Stimulated activated CD8-positive, alpha-beta memory T cell treated with anti-CD3 and anti-CD28 coated beads, Interleukin-7, amount 100 ng/mL, for 4 hours (primary cell): ENCODE measurements at places on chromosomes 2 and 18.

- no peak for DNase-seq
Observed at GRCh38 chr2:12684471-12684936, 32.2 kb upstream of the TRIB2 start.

DNA sequence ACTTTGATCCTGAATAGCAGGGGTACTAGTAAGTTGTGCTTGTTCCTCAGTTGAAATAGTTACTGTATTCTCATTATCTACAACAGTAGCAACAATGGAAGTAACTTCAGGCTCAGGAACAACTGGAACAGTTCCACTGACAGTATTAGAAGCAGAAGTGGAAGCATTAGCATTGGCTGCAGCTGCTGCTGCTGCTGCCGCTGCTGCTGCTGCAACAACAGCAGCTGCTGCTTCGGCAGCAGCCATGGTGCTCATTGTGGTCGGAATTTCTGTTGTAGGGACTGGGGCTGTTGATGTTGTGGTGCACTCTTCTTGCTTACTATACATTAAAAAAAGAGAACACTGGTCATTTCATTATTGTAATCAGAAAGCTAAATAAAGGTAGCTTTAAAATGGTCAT lies 40.8 kb downstream of the PRPF40A start:
- DNase-seq = no peak

GRCh38 chr2:54655046-54655809 lies 68.2 kb upstream of the EML6 start:
- no peak for DNase-seq

DNA sequence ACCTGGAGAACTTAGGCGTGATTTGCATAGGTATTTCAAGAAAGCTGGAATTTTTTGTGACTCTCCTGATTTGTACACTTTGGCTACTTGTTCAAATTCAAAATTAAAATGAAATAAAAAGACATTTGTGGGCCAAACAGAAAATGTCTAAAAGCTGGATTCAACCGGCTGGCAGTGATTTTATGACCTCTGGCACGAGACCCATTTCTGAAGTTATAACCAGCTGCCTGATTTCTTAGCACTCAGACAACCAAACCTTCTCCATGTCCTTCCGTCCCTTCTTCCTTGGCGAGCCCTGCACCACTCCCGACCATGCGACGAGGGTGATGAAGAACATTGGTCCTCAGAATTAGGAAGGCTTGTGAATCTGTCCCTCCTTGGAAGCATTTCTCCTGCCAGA lies 19.7 kb downstream of the PKDCC start:
- DNase-seq = no peak

DNA sequence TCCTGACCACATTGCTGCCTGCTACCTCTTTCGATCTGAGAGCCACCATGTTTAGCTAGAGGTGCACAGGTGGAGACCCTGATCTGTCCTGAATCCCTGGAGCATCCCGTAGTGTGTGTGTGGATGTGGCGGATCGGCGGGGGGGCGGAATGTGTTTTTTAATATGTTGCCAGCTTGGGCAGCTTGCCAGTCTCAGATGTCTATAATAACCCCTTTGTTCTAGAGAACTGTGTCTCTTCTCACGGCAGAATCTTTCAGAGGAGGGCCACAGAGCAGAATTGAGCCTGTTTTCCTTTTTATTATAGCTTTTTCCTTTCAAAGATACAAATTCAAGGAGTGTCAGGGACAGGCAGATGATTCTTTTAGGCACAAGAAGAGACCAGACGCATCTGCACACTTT lies 934.1 kb upstream of the KLHL29 start:
- no peak for DNase-seq

GRCh38 chr2:67479261-67479660 lies 82.1 kb downstream of the ETAA1 start:
- no peak for DNase-seq

DNA sequence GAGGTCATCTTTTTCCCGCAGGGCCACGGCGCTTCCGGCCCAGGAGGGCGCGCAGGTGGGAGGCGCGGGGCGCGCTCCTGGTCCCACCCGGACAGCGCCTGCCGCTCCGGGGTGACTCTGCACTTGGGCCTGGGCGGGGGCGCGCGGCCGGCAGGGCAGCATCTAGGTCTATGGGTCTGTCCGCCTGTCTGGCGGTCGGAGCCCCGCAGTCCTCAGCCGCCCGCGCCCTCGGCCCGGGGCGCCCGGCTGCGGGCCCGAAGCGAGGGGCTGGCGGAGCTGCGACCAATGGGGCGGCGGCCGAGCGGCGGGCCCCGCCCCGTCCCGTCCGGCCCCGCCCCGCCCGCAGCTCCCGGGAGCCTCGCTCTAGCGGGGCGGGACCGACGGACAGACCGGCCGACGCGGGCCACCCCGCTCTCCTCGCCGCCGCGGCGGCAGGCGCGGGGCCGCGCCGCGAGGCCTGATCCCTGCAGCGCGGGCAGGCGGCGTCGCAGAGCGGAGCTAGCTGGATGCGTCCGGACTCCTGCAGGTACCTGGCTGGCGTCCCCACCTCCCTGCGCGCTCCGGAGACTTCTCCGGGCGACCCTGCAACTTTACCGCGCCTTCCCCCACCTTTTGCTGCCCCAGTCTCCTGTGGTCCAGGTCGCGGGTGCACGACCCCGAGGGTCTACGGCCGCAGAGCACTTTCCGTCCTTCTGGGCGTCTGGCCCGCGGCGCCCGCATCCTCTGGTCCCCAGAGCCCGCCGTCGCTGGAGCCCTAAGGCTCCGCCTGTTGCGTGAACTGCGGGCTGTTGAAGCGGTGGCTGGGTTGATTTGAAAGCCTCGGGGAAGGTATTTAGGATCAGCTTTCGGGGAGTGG lies at the start of gene KCNS3:
Gene KCNS3 (plus strand): TSS at position 387 of the 856 bp plus-strand sequence. CDS start 52,342 bp downstream, outside the sequence.
- no peak for DNase-seq

DNA sequence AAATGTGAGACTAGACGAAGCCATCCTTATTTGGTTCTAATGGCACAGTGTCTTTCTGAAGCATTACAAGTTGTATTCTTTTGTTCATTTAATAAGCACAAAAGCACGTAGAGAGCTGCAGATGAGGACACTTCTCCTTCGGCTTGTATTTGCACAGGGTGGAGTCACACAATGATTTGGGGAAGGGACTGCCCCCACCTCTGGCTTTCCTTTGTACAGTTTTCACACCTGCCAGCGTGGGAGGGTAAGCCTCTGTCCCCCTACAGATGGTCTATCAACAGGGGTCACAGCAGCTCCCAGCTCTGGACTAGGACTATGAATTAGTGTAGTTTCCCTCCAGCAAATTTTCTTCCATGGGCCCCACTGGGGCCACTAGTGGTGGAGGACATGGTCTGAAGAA lies 108.2 kb upstream of the KLHL14 start:
- no peak for DNase-seq

- no peak for DNase-seq
Observed at GRCh38 chr2:52749764-52750163, 1017.8 kb upstream of the CHAC2 start.

- DNase-seq = no peak
Observed at GRCh38 chr2:1283020-1283801, 130.1 kb upstream of the TPO start.

DNA sequence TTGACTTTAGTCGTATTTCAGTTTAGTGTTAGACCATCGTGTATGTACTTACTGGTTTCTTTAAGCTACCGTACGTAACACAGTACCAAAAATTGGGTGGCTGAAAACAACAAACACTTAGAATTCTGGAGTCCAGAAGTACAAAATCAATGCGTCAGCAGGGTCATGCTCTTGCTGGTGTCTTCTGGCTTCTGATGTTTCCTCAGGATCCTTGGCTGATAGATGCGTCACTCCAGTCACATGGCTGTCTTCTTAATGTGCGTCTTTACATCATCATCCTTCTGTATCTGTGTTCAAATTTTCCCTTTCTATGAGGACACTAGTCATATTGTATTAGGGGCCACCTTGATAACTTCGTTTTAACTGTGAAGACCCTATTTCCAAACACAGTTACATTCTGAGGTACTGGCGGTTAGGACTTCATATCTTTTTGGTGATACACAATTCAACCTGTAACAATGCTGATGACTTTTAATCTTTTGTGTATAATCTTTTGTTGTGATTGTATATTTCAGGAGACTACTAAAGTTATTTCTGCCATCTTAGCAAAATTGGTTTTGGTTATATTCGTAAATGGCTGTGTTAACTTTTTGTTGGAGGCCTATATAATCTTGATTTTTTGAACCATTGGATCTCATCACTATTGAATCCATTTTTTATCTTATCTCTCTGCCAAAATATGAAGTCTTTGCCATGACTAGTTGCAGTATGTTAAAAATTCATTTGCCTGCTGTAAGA lies 25.4 kb downstream of the ACTR3 start:
- no peak for DNase-seq

DNA sequence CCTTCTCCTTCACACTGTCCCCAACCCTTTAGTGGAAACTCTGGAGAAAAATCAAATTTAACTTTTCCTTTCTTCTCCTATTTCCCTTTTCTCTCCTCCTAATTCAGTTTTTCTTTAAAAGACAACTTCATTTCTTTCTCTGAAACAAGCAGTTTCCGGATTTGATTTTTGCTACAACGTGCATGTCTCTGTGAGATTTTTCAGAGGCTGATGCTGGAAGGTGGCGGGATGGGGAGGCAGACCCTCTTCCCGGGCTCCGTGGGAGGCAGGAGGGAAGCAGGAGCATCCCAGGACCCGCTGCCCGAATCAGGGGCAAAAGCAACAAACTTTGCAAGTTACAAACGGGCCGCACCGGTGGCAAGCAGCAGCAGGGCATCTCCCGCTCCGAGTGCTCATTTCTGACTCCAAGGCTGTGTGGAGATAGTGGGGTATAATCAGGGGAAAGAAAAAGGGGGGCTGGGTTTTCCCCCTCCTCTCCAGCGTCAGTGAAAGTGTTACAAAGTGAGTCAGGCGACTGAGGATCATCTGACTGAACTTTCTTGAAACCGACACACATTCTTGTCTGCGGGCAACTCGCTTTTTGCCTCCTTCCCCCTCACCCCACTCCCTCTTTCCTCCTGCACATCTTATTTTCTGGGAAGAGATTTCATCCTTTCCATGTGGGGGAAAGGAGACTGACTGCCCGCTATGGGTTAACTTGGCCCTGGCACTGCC lies 6.4 kb downstream of the ZEB2 start:
- no peak for DNase-seq

GRCh38 chr18:47901624-47902362 lies 28.7 kb downstream of the SMAD2 start:
- DNase-seq = no peak

DNA sequence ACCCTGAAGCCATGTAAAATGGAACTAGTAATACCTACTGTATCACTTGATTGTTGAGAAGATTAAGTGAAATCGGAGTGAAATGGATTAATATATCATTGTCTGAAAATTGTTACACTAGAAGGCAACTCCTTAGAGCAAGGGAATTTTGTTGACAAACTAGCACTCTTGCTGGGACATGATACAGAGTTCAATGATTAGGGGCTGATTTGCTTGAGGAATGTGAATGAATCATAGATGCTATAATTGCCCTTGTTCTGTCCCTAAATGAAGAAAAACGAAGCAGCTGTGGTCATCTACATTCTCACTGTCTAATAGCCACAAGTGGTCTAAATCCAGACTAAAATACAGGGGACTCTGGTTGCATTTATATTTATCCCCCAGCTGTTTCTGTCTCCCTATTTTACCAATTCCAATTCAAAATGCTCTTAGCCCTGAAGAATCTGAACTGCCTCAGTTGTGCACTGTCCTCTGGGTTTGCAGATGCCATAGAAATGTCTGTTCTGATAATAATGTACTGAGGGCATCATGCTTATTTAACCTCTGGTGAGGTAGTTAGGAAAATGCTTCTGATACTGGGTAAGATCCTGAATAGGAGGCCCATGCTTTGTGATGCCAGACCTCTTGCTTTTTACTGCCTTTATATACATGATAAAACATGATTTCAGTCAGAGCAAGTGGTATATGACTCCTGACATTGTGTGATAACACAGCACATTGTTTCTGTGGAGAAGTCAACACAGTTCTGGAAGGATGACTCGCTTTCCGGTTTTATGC lies 382.1 kb downstream of the NRXN1 start:
- no peak for DNase-seq

DNA sequence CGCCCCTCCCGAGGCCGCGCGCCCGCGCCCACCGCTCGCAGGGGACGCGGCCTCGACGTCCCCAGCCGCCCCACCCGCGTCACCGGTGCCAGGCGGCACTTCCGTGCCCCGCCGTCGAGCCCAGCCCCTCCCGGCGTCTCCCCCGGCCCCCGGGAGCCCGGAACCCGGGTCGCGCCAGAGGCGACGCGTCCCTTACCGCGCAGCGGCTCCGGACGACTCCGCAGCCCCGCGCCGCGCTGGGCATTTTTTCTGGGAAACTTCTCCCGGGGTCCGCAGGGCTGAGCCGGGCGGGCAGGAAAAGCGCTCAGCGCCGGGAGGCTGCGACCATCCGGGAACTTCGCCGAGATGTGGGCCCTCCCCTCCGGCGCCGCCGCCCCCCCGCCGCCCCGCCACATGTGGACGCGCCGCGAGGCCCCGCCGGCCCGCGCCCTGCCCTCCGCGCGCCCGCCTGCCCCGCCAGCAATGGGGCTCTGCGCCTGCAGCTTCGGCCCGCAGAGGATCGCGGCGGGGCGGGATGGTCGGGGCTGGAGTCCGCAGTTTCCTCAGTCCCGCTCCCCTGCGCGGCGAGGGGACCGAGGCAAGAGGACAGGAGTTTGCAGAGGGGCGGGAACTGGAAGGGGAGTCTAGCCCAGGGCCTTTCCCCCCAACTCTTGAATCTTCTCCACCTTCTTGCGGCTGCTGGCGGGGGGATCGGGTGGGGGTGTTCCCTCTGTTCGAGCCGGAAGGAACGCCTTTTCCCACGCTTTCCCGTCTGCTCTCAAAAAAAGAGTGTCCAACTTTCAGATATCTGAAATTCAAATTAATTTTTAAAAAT lies 81.5 kb downstream of the CHRNA1 start:
- DNase-seq = peak; percentile 18

DNA sequence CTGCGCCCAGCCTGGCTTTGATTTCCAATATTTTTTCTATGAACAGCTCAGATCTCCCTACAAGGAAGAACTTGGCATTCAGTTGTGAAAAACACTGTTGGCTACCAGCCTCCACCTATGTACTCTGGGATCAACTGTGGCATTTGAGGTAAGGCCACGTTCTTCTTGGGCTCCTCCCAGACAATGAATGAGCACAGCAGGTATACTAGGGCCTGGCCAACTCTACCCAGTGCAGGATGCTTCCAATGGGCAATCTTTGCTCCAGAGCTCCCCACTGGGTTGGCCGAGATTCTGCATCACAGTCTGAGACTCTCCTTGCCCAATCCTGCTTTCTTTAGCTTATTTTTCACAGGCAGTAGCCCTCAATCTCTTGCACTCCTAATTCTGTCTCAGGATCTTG lies 75.9 kb downstream of the TMEM131 start:
- no peak for DNase-seq

GRCh38 chr2:224841910-224842309 lies 125.7 kb upstream of the CCDC195 start:
- DNase-seq = no peak

- no peak for DNase-seq
Observed at GRCh38 chr2:159998961-159999360, 63.5 kb downstream of the PLA2R1 start.

DNA sequence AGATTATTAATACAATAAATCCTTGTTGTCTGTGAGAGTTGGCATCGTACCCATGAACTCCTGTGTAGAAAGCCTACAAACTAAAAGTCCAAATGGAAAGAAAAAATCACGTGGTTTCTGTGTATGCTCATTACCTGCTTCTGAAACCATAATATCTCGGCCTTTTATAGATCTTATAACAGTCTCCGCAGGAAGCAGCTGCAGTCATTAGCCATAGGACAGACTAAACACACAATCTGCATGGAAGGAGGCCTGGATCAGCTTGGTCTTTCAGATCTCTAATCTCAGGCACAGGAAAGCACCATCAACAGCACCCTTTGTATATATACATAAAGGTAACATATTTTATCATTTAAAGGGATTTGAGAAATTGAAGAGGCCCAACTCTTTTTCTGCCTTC lies 508.9 kb upstream of the TCF4 start:
- DNase-seq = no peak
